Stimulated activated CD8-positive, alpha-beta memory T cell treated with anti-CD3 and anti-CD28 coated beads, Interleukin-4, amount 100 ng/mL, for 48 hours (primary cell): ENCODE measurements at places on chromosomes 6 and 20.

DNA sequence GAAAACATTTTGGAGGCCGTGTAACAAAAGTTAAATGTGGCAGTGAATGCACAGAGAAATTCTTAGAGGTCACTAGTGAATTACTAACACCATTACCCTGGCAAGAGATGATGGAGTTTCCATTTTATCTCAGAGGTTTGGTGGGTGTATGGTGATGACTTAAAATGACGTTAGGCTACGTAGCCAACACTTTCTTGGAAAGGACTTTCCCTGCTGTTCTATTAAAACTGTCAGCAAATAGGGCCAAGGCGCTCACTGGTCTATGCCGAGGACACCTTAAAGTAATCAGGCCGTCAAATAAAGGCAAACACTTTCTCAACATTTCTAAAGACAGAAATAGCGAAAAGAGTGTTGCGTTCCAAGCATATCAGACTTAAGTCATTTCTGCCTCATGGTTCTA is 160.8 kb downstream of the GMPR start:
- DNase-seq = no peak

DNA sequence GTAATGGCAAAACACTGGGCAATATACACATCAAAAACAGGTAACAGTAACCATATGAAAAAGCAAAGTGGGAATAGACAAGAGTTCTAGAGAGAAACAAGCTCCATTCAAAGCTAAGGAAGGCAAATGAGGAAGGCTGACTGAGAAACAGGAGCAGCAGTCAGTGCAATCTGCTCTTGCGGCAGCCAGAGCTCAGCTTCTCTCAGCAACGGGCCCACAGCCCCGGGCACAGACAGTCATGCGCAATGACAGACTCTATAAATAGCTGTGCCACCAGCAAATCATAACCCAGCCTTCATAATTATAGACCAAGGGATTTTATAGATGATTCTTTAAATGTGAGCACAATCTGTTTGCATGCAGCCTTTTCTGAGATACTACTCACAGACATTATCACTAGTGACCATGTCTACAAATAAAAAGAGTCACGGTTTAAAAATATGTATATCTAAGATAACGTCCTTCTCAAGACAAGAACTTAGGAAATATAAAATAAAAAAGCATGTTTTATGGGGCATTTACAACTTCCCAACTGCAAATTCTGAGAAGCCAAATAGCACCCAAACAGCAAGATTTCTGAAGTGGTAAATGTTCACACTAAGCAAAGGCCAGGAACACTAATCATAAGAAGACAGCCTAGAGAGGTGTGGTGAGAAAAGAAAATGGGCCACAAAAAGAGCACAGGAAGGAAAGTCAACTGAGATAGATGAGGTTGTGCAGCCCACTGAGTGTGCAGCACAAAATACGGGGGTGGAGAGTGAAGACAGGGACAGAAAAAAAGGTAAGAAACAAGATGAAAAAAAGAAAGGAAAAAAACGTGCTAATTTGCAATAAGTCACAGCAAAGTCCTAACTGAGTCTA is 39.9 kb upstream of the BEND6 start:
- no peak for DNase-seq

DNA sequence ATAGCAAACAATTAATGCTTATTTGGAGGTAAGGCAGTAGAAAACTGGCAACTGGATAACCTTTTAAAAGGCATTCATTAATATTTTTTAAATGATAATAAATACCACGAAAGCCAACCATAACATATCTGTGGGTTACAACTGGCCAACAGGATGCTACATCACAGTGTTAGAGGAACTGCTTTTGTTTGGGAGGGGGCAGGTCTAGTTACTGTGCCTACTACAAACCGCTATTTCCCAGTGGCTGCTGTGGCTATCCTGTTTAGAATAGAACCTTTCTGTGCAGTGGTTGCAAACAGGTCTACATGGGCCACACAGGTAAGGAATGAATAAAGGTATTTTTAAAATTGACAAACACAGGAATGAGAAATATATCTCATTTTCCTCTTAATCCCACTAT is 976 bp downstream of the PIGT start:
- DNase-seq = no peak

GRCh38 chr20:59120919-59121318 is 42.7 kb upstream of the ZNF831 start:
- DNase-seq = no peak

GRCh38 chr6:52840763-52841585 is at the start of gene GSTA5:
TSS of gene GSTA5 (minus strand) at chr6:52840813.
- DNase-seq = no peak

DNA sequence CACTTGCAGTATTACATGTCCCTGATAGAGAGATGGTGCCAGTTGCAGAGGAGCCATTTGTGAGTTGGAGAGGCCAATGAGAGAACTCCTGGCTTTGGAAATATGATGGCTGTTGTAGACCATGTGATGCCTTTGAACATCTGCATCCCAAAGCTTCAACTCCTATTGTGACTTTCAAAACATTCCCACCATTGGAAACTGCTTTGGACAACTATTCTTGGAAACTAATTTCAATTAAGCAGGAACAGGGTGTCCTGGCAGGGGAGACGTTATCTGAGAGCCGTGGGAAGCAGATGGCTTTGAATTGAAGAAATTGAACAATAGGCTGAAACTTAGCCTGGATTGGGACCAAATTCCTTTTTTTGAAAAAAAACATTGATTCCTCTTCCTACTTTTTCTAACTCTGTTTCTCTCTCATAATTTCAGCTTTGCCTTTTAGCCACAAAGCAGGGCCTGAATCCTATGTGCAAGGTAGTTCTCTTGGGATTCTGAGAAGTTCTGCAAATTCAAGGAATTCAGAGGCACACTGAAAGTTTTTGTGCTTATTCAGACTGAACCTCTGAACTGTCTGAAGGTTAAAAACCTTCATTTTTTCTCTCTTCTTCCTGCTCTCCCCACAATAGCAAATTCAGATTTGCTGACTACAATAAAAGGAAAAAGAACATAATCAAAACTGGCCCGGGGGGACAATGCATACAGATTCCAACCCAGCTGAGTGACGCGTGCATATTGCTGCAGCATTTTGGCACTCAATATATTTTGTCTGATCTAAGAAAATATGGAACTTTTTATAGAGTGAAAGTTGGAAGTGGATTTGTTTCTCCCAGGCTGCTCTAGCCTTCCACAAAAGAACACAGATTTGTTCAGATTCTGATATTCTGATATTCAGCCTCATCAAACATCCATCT is 720.4 kb upstream of the CHD6 start:
- DNase-seq = no peak

- peak; percentile 32 for DNase-seq
Observed at GRCh38 chr6:21595285-21596144, 2.0 kb downstream of the SOX4 start.

DNA sequence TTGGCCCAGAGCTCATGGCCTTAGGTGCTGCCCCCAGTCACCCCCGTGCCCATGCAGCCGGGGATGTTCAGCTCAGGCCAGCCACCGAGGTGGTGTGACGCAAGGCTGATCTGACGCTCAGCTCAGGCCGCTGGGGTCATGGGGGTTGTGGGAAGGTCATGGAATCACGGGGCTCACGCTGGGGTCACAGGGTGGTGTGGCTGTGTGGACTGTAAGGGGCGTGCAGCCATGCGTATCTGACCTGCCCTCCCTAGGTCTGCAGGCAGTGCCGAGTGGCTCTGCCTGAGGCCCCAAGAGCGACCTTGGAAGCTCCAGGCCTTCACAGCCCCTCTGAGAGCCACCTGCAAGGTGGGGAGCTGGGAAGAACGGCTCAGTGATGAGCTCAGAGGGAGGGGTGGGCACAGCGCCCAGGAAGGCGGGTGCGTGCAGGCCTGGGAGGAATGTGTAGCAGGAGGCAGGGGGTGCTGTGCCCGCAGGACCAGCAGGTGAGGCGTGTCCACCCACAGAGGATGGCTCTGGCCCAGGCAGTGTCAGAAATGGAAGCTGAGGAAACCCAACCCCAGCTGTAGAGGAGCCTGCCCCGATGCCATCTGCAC is 27.8 kb downstream of the CHRNA4 start:
- DNase-seq = no peak

DNA sequence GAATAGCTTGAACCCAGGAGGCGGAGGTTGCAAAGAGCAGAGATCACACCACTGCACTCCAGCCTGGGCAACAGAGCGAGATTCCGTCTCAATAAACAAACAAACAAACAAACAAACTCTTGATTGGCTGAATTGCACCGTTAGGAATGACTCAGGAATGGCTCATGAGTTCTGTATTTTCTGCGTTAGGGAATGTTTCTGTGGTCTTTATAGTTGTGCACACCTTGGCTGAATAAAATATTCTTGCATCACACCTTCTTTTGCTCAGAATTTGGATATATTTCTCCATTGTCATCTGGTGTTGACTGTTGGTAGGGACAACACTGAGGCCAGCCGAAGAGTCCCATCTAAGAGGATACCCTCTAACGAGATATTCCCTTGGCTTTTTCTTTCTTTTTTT is 19.6 kb upstream of the PI16 start:
- no peak for DNase-seq

- no peak for DNase-seq
Observed at GRCh38 chr6:166569206-166569605, 17.3 kb downstream of the RAMACL start.

DNA sequence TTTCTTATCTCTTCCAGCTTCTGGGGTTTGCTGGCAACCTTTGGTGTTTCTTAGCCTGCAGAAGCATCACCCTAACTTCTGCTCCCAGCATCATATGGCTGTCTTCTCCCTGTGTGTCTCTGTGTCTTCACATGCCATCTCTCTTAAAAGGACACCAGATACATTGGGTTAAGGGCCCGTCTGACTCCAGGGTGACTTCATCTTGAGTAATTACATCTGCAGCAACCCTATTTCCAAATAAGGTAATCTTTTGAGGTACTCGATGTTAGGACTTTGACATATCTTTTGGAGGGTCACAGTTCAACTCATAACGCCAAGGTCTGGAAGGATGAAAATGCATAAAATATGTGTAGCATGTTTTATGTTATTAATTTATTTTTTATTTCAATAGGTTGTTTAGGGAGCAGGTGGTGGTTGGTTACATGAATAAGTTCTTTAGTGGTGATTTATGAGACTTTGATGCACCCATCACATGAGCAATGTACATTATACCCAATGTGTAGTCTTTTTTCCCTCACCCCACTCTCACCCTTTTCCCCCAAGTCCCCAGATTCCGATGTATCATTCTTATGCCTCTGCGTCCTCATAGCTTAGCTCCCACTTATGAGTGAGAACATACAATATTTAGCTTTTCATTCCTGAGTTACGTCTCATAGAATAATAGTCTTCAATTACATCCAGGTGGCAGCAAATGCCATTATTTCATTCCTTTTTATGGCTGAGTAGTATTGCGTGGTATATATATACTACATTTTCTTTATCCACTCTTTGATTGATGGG is 131.1 kb downstream of the TBXT start:
- no peak for DNase-seq

- DNase-seq = no peak
Observed at GRCh38 chr6:13445005-13445743, 42.2 kb downstream of the GFOD1 start.

DNA sequence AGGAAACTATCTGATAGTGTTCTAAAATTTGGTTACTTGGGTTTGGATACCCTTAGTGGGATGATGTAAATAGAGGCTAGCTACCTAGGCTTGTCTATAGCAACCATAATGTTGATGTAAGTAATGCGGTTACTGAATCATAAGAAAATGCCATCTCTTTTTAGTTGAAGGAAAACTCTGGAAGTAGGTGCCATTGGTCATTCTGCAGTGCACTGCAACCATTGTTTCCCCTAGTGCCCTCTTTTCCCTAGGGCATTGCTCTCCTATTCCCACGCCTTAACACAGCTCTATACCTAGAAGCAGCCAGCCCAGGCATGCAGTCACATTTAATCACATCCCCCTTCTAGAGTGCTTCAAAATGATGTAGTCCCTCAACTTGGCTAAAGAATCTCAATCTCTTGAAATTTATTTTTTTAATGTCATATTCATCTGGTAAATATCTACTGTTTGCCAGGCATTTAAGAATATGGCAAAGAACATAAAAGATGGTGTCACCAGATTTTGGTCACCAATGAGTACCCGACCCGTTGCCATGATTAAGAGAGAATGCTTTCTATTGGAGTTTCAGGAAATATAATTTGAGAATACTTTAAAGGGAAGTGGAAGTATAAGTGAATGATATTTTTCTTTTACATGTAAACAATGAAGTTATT is 10.4 kb downstream of the LOC128125822 start:
- no peak for DNase-seq

DNA sequence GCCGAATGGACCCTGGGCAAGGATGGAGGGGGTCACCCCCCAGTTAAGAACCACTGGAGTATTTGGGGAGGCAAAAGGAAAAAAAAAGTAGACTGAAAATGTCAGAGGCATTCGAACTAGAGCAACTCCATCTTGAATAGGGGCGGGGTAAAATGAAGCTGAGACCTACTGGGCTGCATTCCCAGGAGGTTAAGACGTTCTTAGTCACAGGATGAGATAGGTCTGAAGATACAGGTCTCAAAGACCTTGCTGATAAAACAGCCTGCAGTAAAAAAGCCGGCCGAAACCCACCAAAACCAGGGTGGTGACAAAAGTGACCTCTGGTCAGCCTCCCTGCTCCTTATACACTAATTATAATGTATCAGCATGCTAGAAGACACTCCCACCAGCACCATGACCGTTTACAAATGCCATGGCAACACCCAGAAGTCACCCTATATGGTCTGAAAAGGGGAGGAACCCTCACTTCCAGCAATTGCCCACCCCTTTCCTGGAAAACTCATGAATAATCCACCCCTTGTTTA is 70.4 kb upstream of the KCNG1 start:
- no peak for DNase-seq

- DNase-seq = no peak
Observed at GRCh38 chr6:137487869-137488149, 6.4 kb downstream of the OLIG3 start.

DNA sequence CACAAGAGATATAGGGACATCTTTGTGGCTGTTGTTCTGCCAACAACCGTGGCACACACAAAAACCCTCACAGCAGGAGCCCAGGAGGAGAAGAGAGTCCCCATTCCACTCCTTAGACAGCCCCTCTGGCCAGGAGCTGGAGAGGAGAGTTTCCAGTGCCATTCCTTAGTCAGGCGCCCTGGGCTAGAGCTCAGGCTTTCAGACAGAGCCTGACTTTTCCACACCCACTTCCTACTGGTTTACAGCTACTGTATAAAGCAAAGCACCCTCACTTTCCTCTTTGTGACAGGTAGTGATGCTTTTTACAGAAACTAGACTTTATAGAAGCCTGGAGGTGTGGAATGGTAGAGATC is 145.9 kb downstream of the SYCP2 start:
- DNase-seq = no peak

DNA sequence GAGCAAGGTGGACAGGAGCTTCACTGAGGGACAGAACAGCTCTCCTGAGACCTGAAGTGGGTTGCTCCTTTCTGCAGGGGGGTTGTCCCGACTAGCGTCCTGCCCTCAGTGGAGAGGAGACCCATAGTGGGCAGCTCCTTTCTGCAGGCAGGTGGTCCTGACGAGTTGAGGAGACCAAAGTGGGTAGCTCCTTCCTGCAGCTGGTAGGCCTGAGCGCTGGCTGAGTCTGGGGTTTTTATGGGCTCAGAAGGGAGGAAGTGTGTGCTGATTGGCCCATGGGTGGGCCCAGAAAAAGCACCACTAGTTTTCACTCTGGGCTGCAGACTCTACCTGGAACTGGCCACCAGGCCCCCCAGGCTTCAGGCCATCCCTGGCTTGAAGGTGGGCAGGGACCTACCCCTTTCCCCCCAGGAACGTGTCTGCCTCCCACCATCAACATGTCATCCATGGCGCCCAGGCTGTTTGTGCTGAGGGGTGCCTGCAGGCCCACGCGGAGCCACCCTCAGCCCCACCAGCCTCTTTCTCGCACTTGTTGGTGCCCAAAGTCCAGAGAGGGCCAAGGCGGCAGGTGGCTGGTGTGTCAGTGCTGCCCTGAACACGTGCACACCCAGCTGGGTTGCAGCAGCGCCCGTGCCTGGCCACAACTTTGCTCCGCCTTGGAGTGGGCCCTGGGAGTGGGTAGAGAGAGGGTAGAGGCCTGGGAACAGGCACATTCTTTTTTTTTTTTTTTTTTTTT is 1.6 kb upstream of the DEK start:
- no peak for DNase-seq
